IMR-90 (cell line): ENCODE measurements at places on chromosomes 7 and 10.
A peak's percentile ranks its signal among the peaks of the same experiment; 100 is the strongest.

- peak; percentile 78 for DNase-seq
These were observed 62.7 kb downstream of the VPS41 start for GRCh38 chr7:38846280-38846679.

DNA sequence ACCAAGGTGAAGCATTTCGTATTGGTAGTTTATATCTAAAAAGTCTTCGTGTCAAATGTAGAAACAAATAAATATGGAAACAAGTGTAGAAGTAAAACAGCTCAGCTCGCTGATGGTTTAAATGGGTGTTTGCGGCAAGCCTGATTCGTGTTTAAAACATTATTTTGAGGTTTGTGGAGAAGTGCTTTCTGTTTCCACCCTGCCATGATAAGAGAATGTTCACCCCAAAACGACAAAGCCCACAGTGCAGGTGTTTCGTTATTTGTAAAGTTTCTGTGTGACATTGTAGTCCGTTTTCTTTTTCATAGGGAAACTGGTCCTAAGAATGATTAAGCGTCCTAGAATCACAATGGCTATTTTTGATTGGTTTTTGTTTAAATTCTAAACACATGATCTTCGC lies 316.2 kb upstream of the SHH start:
- no peak for DNase-seq

DNA sequence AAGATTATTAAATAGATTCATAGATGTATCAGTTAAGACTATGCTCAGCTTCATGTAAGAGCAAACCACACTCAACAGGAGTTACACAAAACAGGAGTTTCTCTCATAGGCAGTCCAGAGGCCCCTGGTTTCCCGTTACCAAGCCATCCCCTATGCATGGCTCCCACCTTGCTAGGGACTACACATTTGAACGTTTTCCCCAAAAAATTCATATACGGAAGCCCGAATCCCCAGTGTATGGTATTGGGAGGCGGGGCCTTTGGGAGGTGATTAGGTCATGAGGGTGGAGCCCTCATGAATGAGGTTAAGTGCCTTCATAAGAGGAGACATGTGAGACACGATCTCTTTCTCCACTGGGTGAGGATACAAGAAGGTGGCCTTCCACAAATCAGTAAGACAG lies 29.1 kb downstream of the RSU1 start:
- no peak for DNase-seq

DNA sequence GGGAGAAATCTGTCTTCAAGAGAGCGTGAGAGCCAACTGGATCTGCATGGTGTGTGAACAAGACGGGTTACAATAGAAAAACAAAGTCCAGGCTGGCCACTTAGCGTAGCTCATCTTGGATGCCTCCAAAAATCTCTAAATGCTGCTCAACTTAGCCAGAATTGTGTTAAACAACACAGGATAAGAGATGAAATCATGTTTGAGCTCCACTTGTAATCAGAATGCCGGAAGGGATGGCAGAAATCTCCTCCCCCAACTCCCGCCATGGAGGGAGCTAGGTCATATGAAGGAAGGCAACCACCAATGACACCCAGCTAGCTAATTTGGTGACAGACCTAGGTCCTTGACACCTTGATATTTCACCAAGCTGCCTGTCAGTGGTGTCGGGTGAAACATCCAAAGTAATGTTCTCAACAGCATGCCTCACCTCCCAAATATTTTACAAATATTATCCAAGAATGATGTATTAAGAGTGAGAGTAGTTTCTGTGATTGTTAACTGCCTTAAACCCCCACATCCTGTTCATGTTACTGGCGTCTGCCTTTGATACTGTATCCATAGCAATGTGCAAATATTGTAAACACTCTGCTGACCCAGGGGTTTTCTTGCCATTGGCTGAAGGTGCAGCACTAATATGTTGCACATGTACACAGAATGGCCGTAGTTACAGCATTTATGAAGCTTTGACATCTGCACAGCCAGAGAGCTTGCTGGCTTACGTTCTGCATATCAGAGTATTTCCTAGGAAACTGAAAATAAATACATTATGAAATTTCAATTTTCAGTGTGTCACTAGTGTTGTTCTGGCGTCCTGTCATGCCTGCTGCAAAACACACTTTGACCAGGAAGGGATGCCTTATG lies 25.8 kb downstream of the TMEM254 start:
- DNase-seq: peak; percentile 90
